ENCODE measurements at places on chromosomes 12 and 14. TPM values are rescaled to one million over a fixed set of nuclear protein-coding genes. Genes with fewer than 3 reads are reported as not detected.

The ARHGDIB gene
- polyA plus RNA-seq, result 31.8 TPM

The RFX4 gene
- polyA plus RNA-seq, result not detected

The MTERF2 gene
- 2.6 TPM for polyA plus RNA-seq

The SPATS2 gene
- polyA plus RNA-seq, result 50.6 TPM

The KITLG gene
- polyA plus RNA-seq, result 11.1 TPM

The PLCZ1 gene
- not detected for polyA plus RNA-seq

The IAPP gene
- not detected for polyA plus RNA-seq

GRCh38 chr14:103679351-103679750 is 35.9 kb downstream of the XRCC3 start:
- H3K36me3 ChIP-seq, result peaks cover 66% of the 10 kb centered on the region
- DNase-seq, result no peak
- no peak overlapping the region for H3K4me3 ChIP-seq
- no peaks in the 10 kb centered on the region for H3K27me3 ChIP-seq

DNA sequence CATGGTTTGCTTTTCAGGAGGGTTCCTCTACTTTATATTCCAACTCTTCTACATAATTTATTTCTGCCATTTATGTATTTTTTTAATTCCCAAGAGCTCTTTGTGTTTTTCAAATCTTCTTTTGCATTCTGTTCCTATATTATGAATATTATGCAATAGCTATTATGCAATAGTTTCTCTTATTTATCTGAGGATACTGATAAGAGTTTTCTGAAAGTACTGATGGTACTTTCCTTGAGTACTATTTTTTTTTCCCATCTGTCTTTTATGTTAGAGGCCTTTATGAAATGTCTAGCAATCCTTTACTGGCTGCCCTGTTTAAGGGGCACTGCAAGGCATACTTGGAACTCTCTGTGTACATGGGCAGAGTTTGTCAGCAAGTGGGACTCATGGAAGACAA is 93.4 kb downstream of the SLC41A2 start:
- no peaks in the 10 kb centered on the region for H3K36me3 ChIP-seq
- no peak overlapping the region for H3K4me3 ChIP-seq
- DNase-seq, result peak; percentile 18
- no peak overlapping the region for H3K27ac ChIP-seq

GRCh38 chr12:96719660-96720362 is 187.2 kb upstream of the NEDD1 start:
- no peaks in the 10 kb centered on the region for H3K36me3 ChIP-seq
- peak; percentile 40 for DNase-seq
- no peaks in the 10 kb centered on the region for H3K4me1 ChIP-seq
- H3K27me3 ChIP-seq, result no peaks in the 10 kb centered on the region
- H3K27ac ChIP-seq, result no peak overlapping the region

DNA sequence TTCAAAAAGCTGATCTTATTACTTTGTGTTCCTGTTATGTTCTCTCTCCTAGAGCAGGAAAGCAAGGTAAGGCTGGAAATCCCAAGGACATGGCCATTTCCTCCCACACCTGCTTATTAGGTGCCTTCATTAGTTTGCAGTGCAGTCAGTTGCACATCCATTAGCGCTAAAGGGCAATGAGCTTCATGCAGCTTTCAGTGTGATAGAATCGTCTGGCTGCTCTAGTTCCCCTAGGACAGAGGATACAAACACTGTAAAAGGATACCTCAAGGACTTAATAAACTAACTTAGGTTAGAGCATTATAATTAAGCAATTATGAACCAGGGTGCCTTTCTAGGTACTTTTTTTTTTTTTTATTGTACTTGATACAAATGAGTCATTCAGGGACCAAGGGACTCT is 21.1 kb downstream of the TMEM117 start:
- H3K4me3 ChIP-seq, result no peak overlapping the region
- H3K4me1 ChIP-seq, result peaks cover 7% of the 10 kb centered on the region
- no peak overlapping the region for H3K27ac ChIP-seq
- no peaks in the 10 kb centered on the region for H3K27me3 ChIP-seq
- H3K36me3 ChIP-seq, result no peaks in the 10 kb centered on the region
- no peak for DNase-seq
